ENCODE measurements at places on chromosomes 1 and 21. TPM values are rescaled to one million over a fixed set of nuclear protein-coding genes. Genes with fewer than 3 reads are reported as not detected.

DNA sequence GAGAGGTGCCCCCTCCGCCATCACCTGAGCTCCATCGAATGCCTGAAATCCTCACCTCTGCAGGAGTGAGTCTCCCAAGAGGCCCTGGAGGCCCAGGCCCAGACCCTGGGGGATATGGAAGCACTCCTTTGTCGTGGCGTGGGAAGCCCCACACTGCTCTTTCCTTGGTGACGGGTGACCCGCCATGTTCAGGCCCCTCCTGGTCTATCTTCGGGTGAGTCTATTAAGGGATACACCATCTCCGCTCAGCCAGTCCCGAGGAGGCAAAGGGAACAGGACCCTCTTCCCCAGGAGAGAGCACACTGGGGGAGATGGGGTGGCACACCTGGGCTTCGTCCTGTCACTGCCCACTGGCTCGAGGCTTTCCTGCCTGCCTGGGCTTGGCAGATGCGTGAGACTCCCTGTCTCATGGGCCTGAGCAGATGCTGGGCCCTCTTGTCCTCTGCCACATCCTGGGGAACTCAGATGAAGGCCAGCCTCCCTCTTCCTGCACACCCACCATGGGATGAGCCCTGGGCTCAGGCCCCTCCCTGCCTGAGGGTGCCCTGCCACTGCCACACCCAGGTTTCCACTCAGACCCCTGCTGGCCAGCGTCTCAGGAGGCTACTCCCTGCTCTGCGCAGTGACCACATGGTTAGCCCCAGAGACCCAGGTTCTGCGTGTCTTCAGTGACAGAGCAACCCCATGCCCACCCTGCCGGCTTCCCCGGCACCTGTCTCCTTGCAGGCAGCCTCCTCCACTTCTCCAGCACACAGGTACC, 3.8 kb upstream of the NPHP4 start:
- DNase-seq, result no peak
- H3K27ac ChIP-seq, result no peak overlapping the region
- H3K27me3 ChIP-seq, result no peaks in the 10 kb centered on the region
- H3K4me1 ChIP-seq, result peaks cover 41% of the 10 kb centered on the region

Gene CCDC181
- polyA plus RNA-seq, result not detected

- no peak overlapping the region for H3K4me3 ChIP-seq
- H3K27me3 ChIP-seq, result no peaks in the 10 kb centered on the region
- H3K27ac ChIP-seq, result no peak overlapping the region
- H3K36me3 ChIP-seq, result no peaks in the 10 kb centered on the region
- H3K4me1 ChIP-seq, result no peaks in the 10 kb centered on the region
Measured at GRCh38 chr21:23522751-23523150, 2084.5 kb downstream of the MRPL39 start.

GRCh38 chr21:43936247-43936967, 71.4 kb downstream of the AGPAT3 start:
- no peak overlapping the region for H3K4me3 ChIP-seq
- peaks cover 5% of the 10 kb centered on the region for H3K36me3 ChIP-seq
- H3K4me1 ChIP-seq, result peaks cover 13% of the 10 kb centered on the region
- DNase-seq, result no peak

GRCh38 chr1:20367626-20368025, 77.0 kb downstream of the VWA5B1 start:
- no peak overlapping the region for H3K27ac ChIP-seq
- no peak overlapping the region for H3K4me3 ChIP-seq
- H3K27me3 ChIP-seq, result peaks cover 8% of the 10 kb centered on the region
- H3K4me1 ChIP-seq, result no peaks in the 10 kb centered on the region
- H3K36me3 ChIP-seq, result no peaks in the 10 kb centered on the region
- DNase-seq, result no peak

Gene SLAMF7
- 0.88 TPM for polyA plus RNA-seq

Gene RAB3B
- not detected for polyA plus RNA-seq

- no peaks in the 10 kb centered on the region for H3K36me3 ChIP-seq
- peak; percentile 54 for DNase-seq
- no peak overlapping the region for H3K27ac ChIP-seq
- H3K4me1 ChIP-seq, result peaks cover 10% of the 10 kb centered on the region
Measured at GRCh38 chr1:8669606-8670335, 147.7 kb downstream of the RERE start.

DNA sequence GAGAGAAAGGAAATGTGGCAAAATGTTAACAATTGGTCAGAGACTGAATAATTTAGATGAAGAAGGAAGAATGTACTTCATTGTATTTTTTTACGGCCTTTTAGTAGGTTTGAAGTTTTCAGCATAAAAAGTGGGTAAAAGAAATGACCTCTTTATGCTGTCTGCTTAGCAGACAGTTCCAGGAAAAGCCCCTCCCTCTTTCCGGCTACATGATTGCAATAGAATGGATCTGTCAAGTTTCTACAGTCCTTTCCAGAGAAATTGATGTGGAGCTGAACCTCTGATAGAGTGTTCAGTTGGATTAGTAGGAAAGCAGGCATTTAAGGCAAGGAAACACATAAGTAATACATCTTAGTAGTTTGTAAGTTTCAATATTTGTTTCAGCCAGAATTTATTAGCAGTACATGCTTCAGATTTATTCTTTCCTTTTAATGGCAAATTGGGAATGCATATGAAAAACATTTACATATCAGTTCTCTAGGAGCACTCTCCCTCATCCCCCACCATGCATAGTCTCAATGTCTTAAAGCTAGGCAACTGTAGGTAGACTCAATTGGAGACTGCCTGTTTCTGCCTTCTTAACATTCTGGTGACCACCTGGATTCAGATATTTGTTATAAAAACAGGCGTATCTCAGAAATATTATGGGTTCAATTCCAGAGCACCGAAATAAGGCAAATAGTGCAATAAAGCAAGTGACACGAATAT, 36.4 kb downstream of the HS2ST1 start:
- no peaks in the 10 kb centered on the region for H3K36me3 ChIP-seq
- H3K27me3 ChIP-seq, result no peaks in the 10 kb centered on the region
- DNase-seq, result no peak
- no peaks in the 10 kb centered on the region for H3K4me1 ChIP-seq

Gene HAPLN2
- not detected for polyA plus RNA-seq

DNA sequence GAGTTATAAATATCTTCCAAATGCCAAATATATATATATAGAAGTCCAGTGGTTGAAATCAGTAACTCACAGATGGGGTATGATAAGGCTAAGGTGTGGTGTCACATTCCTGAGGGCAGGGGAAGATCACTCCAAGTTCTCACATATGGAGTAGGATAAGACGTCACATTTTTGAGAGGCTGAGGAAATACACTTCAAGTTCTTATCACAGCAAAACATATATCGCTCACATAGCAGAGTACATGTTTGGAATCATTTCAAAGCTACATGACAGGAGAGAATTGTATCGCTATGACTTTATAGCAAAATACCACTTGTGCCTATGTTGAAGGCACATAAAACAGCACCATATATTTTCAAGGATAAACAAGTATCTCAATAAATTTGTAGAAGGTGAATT, 55.1 kb downstream of the RBM11 start:
- no peaks in the 10 kb centered on the region for H3K4me1 ChIP-seq
- no peaks in the 10 kb centered on the region for H3K36me3 ChIP-seq
- H3K27ac ChIP-seq, result no peak overlapping the region
- DNase-seq, result no peak
- peaks cover 6% of the 10 kb centered on the region for H3K27me3 ChIP-seq

GRCh38 chr1:190679983-190680382, 202.3 kb upstream of the BRINP3 start:
- no peaks in the 10 kb centered on the region for H3K36me3 ChIP-seq
- no peak overlapping the region for H3K4me3 ChIP-seq
- H3K27me3 ChIP-seq, result no peaks in the 10 kb centered on the region
- DNase-seq, result no peak
- H3K4me1 ChIP-seq, result no peaks in the 10 kb centered on the region

GRCh38 chr1:208336137-208336518, 91.9 kb upstream of the PLXNA2 start:
- DNase-seq, result no peak
- no peak overlapping the region for H3K27ac ChIP-seq
- no peak overlapping the region for H3K4me3 ChIP-seq
- H3K27me3 ChIP-seq, result no peaks in the 10 kb centered on the region

- peak overlapping the region; percentile 82 for H3K4me3 ChIP-seq
- H3K27ac ChIP-seq, result peak overlapping the region; percentile 69
- peaks cover 7% of the 10 kb centered on the region for H3K36me3 ChIP-seq
- DNase-seq, result no peak
Measured at GRCh38 chr1:27438621-27439061, 46.2 kb downstream of the GPR3 start.

Gene NUCKS1
- 13.3 TPM for polyA plus RNA-seq

Gene ST6GALNAC3
- 3.4 TPM for polyA plus RNA-seq

DNA sequence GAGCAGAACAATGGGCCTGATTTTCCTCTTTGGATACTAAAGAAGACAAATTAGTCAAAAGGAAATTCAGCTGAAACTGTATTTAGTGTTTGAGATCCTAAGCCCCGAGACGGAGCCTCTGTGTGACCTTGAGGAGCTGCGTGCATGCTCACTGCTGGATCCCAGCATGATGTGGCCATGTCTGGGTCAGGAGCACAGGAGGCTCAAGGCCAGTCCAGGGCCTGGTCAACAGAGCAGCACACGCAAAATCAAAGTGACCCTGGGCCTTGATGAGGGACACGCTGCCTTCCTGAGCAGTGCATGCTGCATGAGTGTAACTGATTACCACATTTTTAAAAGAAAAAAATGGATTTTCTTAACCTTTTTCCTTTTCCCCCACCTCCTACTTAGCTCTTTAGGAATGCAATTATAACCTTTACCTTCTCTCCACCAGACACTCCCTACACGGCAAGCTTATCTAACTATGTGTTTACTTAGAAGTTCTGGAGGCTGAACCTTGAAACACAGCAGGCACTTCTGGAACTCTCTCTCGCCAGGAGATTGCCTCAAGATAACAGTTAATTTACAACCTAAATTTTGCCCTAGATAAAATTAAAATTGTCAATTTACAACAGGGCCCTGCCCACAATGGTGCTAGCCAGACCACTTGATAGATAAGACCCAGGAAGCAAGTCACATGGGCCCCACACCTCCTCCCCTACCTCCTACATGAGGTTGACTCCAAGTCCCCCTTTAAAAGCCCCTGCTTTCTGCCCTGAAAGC, 144.6 kb downstream of the LRIG2 start:
- H3K4me3 ChIP-seq, result no peak overlapping the region
- no peaks in the 10 kb centered on the region for H3K4me1 ChIP-seq
- no peak for DNase-seq
- peaks cover 6% of the 10 kb centered on the region for H3K27me3 ChIP-seq
- H3K27ac ChIP-seq, result no peak overlapping the region

DNA sequence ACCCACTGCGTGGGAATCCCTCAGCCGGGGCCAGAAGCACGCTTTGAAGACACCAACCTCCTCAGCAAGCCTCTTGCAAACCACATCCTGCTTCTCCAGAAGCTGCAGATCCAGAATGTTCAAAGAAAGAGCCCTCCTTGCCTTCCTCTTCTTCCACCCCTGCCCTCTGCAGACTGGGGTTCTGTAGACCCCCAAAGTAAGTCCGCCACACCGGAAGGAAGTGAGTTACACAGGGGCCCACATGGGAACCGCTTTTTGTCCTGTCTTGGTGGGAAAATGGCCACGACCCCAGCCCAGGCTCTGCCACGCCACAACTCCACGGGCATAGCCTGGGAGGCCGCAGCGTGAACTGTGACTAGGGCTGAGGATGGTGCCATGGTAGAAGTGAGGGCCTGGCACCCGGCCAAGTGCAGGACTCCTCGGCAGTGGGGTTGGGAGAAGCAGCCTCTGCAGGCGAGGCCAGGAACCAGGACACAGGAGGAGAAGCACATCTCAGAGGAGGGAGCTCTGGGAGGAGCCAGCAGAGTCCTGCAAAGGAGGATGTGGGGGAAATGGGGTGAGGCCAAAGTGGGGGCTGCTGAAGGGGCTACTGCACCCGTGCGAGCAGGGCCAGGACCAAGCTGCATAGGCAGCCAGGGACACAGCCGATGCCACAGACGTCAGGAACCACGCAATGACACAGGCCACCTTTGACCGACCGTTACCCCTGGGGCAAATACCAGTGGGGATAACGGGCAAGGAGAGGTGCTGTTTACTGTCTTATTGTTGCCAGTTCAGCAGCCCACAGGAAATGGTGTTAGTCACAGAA, 30.9 kb downstream of the PDE9A start:
- H3K27ac ChIP-seq, result peak overlapping the region; percentile 69
- peaks cover 32% of the 10 kb centered on the region for H3K4me1 ChIP-seq
- no peaks in the 10 kb centered on the region for H3K27me3 ChIP-seq
- no peak for DNase-seq
- no peaks in the 10 kb centered on the region for H3K36me3 ChIP-seq
- H3K4me3 ChIP-seq, result peak overlapping the region; percentile 66

GRCh38 chr1:244802041-244802440, 33.4 kb upstream of the COX20 start:
- no peak for DNase-seq
- H3K27ac ChIP-seq, result no peak overlapping the region
- no peaks in the 10 kb centered on the region for H3K36me3 ChIP-seq
- H3K4me3 ChIP-seq, result no peak overlapping the region
- H3K4me1 ChIP-seq, result peaks cover 4% of the 10 kb centered on the region

- H3K4me3 ChIP-seq, result no peak overlapping the region
- peaks cover 4% of the 10 kb centered on the region for H3K36me3 ChIP-seq
- H3K27ac ChIP-seq, result no peak overlapping the region
- H3K27me3 ChIP-seq, result no peaks in the 10 kb centered on the region
Measured at GRCh38 chr1:25805863-25806225, 5.9 kb downstream of the SELENON start.

DNA sequence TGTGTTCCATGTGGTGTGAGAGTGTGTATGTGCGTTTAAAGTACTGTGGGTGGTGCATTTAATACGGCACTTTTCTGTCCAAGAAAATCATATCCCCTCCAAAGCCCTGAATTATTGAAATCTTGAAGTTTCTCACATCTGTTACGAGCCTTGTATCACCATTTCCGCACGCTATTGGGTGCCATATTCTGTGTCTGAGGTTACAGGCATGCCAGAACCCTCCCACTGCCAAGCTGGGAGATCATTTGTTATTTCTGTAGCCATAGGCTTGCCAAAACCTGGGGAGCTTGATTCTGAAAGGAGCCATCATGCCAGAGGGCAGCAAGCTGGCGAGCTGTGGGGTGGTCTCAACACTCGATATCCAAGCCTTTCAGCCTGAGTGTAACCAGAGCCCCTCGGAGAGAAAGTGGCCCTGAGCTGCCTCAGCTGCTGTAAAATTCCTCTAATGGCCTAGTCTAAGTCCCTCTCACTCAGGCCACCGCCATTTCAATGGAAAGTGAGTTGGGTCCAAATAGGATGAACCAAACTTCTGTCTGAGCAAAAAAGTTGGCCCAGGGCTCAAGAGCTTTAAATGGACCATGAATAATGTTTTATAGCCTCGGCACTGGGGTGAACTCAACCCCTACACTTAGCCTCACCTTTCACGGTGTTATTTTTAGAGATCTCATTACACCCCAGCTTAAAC, 298.4 kb upstream of the DUSP10 start:
- H3K27me3 ChIP-seq, result no peaks in the 10 kb centered on the region
- DNase-seq, result no peak
- no peak overlapping the region for H3K27ac ChIP-seq
- no peak overlapping the region for H3K4me3 ChIP-seq
- H3K4me1 ChIP-seq, result no peaks in the 10 kb centered on the region
- no peaks in the 10 kb centered on the region for H3K36me3 ChIP-seq

GRCh38 chr1:171868217-171868803, 27.0 kb downstream of the DNM3 start:
- no peak overlapping the region for H3K4me3 ChIP-seq
- no peaks in the 10 kb centered on the region for H3K36me3 ChIP-seq
- no peak for DNase-seq
